Left forelimb (tissue), 1 donor: ENCODE measurements at places on chromosomes 3 and 15.

DNA sequence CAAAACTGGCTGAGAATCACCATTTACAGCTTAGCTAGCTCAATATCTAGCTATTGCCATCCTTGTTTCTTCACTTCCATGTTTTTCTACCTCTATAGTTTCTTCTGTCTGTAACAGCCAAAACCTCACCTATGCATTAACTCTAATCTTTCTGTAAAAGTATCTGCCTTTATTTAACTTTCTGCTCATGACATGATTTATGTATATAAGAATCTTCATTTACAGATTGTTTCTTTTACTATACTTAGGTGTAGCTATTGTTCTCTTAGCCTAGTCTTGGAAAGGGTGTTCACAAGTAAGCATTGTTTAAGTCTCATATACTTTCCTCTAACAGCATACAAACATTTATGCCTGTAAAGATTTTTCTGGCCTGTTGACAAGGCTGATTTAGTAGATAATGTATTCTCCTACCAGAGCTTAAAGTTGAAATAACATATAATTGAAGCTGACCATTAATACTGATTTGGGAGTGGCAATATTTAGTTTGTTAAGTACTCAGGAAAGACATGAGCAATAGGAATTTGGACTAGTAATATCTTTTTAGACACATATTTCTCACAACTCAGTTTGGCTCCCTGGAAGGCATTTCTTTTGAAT, 9.4 kb downstream of the FILIP1L start:
- no peak for DNase-seq

DNA sequence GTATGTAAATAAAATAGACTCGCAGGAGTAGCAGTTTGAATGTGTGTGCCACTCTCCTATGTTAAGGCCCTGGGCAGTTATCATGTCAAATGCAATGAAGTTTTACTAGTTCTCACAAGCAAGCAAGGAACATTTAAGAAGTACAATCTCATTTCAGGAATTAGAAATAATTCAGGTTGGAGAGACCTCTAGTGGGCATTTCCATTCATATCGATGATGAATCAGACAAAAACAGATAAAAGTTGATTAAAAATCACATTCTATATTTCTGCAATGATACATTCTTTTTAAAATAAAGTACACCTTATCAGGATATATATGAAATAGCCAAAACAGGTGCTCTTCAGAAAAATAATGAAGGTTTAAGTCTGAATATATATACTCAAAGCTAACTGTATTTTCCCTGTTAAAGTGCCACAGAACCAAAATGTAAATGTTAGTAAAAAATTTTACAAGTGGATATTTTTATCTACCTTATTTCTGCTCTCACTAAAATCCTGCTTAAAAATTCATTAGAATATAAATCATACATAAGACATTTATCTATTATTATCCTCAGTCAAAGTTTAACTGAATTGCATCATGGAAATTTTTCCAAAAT, 492.4 kb upstream of the FRG2C start:
- no peak for DNase-seq

- no peak for DNase-seq
These were observed 24.9 kb downstream of the TTC14 start for GRCh38 chr3:180626844-180627243.

DNA sequence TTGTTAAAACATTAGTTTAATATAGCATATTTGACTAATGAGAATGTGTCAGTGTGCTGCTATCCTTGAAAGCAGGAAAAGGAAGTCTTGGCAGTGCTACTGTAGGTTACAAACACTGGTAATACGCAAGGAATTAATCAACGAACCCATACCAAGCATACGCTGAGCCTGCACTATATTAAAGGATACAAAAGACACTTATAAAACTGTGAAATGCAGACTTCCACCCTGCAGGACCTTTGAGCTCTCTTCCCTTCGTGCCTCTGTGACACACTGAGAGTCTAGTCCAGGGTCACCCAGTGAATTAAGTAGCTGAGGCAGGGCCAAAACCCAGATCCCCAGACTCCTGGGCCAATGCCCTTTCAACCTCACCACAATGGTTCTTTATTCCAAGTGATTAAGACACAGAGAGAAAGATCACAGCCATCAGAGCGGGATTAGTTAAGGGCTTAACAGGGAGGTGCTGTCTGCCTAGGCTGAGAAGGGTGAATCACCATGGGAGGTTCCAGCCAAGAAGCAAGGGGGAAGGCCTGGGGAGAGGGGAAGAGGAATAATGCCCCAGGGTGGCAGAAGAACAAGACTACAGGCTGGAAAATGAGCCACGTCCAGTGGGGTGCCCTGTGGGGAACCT, 6.8 kb downstream of the ANXA2 start:
- DNase-seq = no peak

DNA sequence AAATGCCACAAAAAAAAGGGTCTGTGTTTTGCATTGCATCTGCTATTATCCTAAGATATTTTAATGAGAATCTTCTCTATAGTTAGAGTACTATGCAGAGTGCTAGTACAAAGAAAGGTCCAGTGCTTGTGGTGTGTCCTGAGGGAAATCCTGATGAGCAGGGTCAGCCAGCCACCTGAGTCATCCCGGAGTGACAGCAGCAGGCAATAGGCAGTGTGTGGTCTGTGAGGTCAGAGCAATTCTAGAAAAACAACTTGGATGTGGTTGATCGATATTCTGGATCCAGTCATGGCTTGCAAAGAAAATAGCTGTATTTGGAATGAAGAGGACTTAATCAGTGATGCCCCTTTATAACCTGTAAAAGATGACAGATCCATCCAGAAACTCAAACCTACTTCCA, 119.2 kb downstream of the CTNNB1 start:
- DNase-seq = no peak

- no peak for DNase-seq
These were observed 313.4 kb downstream of the BCHE start for GRCh38 chr3:165523801-165524200.

GRCh38 chr3:78741066-78741645, 1026.6 kb downstream of the ROBO1 start:
- DNase-seq = no peak

DNA sequence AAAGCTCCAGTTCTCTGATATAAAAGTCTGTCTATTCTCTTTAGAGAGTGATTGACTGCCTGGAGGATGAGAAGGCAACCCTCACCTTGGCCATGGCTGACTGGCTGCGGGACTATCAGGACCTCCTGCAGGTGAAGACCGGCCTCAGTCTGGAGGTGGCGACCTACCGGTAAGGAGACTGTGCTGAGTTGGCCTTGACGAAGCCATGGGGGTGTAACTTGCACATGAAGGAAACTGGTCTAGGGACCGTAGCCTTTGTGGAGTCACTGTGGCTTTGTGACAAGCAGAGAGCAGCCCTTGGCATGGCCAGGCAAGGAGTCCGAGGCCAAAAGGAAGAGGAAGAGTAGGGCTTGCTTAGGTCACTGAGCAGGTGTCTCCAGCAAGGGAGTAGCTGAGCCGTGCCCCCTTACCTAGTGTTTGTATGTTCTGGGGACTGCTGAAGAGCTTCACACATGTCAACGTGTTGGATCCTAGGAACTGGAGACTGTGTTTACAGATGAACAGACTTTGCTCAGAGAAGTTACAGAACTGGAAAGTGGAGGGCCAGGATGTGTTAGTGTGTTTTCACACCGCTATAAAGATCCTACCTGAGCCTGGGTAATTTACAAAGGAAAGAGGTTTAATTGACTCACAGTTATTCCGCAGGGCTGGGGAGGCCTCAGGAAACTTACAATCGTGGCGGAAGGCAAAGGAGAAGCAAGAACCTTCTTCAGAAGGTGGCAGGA, 8.8 kb downstream of the SYNM start:
- DNase-seq = no peak

- DNase-seq = no peak
These were observed 29.4 kb downstream of the ABCC5 start for GRCh38 chr3:183988216-183988790.

- DNase-seq = no peak
These were observed 303.6 kb upstream of the ARPP21 start for GRCh38 chr3:35335703-35336102.

- no peak for DNase-seq
These were observed 58.2 kb downstream of the SNRK start for GRCh38 chr3:43344520-43344919.

- DNase-seq = no peak
These were observed 250.0 kb upstream of the VEPH1 start for GRCh38 chr3:157752956-157753786.

DNA sequence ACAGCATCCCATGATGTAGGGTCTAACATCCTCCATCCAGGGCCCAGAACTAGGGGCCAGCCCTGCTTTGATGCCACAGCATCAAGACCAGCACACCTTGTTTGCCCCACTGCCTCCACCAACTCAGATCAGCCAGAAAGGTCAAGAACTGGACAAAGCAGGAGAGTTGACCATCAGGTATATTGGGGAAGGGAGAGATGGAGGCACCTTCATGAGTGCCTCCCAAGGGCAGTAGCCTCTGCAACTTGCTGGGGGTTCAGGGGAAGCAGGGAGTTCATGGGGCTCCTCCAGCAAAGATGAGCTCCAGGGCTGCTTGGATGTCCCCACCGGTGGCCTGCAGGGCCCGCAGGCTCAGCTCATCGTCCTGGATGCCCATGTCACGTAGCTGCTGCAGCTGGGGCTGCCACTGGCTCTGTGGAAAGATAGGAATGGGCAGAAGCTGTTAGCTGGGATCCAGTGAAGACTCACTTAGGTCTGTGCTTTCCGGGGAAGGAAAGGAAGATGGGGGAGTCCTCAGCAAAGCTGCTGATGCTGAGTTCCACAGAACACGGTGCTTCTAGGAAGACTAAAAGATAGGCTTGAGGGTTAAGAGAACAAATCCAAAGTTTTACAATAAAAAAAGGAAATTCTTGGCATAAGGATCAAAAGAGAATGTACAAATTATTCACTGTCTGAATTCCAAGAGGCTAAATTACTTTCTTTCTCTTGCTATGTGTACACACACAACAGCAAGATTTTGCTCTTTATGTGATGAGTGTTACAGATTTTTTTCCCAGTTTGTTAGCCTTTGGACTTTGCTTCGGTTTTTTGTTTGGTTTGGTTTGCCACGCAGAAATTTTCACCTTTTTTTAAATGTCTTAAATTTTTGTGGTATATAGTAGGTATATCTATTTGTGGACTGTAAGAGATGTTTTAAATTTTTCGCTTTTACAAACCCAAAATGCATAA, 12.3 kb upstream of the SEMA7A start:
- no peak for DNase-seq

GRCh38 chr3:108441071-108441507, 69.3 kb downstream of the MYH15 start:
- DNase-seq = no peak

DNA sequence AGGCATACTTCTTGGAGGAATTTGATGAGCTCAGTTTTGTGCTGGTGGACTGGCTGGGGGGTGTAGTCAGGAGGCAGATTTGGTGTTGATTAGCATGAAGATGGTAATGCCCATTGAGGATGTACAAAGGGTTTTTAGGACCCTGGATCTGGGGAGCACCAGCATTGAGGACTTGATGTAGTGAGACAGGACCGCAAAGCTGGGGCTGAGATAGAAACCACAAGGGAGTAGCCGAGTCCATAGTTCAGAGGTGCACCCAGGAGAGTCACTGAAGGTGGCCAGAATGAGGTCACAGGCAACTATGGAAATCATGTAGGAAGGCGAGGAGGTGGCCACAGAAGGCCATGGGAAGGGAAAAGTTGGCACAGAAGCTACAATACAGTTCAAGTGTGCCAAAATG, 2.7 kb upstream of the CDC25A start:
- DNase-seq = no peak

- no peak for DNase-seq
These were observed 65.3 kb downstream of the MEIS2 start for GRCh38 chr15:37034835-37035748.

GRCh38 chr3:9828801-9829755, 14.7 kb downstream of the RPUSD3 start:
- no peak for DNase-seq

- DNase-seq = no peak
These were observed 35.5 kb upstream of the CACNA2D3 start for GRCh38 chr3:54086652-54087405.

- DNase-seq = no peak
These were observed 143.0 kb upstream of the GALNT15 start for GRCh38 chr3:16031434-16031833.

GRCh38 chr15:57401546-57401945, 25.2 kb downstream of the CGNL1 start:
- no peak for DNase-seq

DNA sequence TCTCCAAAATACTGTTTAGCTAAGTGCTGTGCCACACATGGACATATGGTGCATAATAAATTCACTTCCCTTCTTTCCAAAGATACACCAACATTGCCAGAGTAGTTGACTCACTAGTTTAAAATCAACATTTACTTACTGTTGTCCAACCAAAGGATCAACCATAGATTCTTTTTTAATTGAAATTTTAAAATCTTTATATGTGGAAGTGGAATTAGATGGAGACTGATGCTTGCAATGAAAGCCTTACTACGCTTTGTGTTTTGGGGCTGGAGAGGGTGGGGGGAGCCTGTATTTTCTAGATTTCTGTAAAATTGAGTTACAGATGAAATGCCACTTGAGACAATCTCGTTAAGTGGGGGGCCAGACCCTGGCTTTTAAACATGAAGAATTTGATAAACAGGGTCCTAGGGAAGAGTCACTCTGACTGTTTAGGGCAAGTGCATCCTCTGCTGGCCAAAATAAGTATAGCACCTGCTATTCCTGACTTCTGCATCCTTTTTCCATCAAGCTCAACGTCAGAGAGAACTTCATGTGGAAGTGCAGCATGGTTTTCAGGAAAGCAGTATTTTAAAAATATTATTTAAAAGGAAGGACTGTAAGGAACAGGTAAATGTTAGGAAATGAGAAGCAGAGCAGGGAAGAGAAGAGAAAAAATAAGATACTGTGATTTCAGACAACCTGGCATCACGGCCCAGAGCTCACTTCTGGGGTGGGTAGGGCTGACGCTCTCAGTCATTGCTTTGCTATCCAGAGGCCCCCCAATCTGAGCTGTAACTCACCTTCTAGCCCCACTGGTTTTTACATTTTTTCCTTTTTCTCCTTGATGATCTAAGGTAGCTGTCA, 76.7 kb downstream of the BOC start:
- DNase-seq = no peak

- DNase-seq = no peak
These were observed 23.5 kb upstream of the CLN6 start for GRCh38 chr15:68252925-68253534.

DNA sequence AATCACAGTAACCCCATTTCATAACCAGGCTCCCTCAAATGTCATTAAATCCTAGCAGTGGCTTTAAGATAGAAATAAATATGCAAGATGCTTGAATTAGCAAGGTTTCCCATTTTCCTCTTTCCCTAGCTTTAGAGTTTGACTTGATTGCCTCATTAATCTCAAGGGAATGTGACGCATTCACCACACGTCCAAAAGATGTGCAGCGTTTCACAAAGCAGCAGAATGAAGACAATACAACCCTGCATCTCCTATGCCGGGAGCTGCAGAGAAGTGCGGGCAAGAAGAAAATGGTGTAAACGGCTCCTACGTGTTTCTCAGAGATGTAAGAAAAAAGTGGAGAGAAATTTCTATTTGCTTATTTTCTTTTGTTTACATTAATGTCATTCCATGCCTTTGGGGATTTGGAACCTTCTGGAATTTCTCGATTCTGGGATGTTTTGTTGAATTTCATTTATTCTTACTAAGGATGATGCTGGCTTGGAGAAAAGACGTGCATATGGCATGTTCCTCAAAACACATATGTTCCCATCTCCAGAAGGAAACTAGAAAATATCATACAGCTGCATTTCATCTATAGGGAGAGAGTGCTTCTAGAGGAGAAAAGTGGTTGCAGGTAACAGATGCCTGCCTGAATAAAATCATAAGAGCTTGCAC, 27.8 kb upstream of the FRMD4B start:
- DNase-seq = no peak
